ENCODE measurements at places on chromosomes 7 and 10. TPM values are rescaled to one million over a fixed set of nuclear protein-coding genes. Genes with fewer than 3 reads are reported as not detected.

- DNase-seq: no peak
Observed at GRCh38 chr7:47940088-47941013, 7.9 kb downstream of the PKD1L1 start.

GRCh38 chr7:157139111-157139809 lies 534 bp downstream of the UBE3C start:
- peak; percentile 45 for DNase-seq

DNA sequence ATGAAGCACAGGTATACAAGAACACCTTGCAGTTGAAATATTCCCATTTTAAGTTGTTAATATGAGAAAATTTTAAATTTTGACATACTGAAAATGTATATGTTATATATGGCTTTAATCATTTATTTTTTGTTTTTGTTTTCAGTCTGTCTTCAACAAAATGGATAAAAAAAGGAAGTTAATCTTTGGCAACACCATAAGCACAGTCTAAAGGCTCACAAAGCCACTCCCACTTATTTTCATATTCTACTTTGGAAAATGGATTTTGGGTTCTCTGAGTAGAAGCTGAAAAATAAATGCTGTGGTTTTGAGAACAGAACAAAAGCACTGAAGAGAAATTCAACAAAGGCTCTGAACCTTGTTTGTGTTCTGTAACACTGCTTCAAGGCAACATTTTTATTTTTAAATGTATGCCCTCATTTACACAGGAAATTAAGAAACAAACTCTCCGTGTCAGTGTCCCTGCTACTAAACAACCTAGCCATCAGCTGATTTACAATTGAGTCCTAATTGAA lies 81.3 kb upstream of the LRRN3 start:
- DNase-seq: no peak

The PLAU gene
- polyA plus RNA-seq: 16.1 TPM
